Stimulated activated CD8-positive, alpha-beta memory T cell treated with anti-CD3 and anti-CD28 coated beads, Interleukin-2, amount 100 ng/mL, for 1 hour (primary cell): ENCODE measurements at places on chromosomes 1 and 21.

DNA sequence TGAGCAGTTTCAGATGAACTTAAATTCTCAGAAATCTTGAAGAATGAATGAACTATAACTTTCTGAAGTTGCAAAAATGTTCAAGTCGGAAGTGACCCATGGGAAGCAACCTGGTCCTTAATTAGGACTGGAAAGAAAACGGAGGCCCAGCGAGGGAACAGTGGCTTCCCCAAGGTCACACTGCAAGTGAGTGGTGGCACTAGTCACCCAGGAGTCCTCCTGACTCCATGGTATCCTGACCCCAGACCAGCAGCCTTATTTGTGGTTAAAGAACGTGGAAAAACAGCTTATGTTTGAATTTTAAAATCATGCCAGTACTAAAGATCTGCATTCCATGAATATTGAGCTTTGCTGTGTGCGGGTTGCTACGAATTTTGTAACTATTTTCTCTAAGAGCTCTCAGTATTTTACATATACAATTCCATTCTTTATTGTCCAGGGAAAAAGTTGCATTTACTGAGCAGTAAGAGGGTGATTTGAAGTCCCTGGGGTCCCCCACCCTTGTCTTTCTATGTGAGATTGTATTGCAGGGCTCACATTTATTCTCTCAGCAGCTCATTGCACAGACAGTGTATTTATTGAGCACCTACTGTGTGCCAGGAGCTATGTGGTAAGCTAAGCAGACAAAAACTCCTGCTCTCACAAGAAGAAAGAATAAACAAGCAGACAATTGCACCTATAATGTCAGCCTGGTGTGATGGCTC, 61.6 kb upstream of the ATP5PO start:
- DNase-seq, result no peak

- DNase-seq, result no peak
Observed at GRCh38 chr1:6960291-6960811, 175.1 kb downstream of the CAMTA1 start.

DNA sequence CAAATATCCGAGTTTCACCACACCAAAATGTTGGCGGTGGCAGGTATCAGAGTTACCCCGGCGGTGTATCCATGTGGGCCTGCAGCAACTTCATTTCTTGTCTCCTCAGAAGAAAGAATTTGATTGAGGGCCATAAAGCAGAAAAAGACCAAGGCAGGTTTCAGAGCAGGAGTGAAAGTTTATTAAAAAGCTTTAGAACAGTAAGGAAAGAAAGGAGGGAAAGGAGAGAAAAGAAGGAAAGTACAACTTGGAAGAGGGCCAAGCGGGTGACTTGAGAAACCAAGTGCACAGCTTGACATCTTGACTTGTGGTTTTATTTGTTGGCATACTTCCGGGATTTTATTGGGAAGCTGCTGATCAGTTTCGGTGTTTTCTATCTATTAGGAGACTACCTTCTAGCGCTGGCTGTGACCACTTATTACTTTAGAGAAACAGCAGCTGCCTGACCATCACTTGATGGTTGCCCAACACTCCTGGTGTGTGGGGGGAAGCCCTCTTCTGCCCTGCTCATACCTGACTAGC, 75.5 kb upstream of the RAB3GAP2 start:
- DNase-seq, result no peak

DNA sequence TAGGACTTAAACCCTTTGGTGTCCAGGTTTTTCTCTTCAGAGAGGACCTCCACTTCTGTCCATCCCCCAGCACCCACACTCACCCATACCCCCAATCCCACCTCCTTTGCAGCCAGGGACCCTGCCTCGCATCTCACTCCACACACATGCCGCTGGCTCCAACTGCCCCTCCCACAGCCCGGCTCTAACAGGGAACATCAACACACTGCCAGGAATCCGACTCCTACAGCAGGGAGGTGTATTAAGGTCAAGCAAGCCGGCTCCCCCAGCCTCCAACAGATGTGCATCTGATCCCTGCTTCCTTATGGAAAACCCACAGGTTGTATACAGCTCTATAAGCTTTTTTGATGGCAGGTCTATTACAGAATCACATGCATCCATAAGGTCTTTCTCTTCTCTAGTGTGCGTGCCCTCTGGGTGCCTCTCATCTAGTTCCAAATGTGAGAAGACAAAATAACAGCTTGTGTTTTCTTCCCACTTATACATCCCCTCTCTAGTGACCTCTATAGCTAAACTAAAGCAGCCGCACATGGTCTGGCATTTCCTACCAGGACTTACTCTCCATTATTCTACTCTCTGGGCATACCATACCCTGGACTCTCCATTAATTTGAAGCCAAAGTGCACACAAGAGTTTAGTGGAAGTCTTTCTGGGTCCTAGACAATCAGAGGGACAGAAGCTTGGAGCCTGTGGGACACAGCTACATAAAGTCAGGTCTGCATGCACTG, 16.3 kb downstream of the PIK3C2B start:
- no peak for DNase-seq

DNA sequence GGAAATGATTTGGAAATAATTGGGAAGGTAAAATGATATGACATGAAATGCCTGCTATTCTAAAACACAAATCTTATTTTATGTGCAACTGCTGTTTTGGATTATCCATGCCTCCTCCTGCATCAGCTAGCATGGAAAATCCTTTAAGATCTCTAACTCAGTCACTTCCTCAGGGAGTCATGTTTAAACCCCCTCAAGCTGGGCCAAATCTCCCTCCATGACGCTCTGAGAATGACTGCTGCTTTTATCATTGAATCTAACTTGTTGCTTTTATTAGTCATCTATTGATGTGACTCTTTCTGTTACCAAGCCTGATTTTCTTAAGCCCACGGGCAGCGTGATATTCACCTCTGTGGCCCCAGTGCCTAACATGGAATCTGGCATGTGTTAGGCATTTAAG, 324.8 kb downstream of the DISC1 start:
- no peak for DNase-seq

- DNase-seq, result no peak
Observed at GRCh38 chr21:46304955-46305354, 18.7 kb downstream of the C21orf58 start.

DNA sequence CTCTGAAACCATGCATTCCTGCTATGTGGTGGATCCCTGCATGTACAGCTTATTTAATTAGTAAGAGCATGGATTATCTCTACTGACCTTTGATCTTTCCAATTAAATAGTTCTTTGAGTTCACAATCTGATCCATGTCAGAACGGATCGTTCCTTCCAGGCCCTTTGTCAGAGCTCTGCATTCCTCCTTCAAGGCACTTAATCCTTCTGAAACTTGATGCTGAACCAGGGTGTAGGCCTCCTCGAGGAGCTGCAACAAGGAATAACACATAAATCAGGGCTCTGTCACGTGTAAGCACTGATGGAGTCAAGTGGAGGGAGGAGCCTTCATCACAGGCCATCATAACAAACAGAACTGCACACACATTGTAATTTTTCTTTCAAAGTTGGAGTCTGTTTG, 68.4 kb upstream of the EDEM3 start:
- no peak for DNase-seq

- DNase-seq, result no peak
Observed at GRCh38 chr21:31201548-31201947, 142.5 kb downstream of the TIAM1 start.

GRCh38 chr1:69263921-69264391, 303.8 kb upstream of the LRRC7 start:
- DNase-seq, result no peak

DNA sequence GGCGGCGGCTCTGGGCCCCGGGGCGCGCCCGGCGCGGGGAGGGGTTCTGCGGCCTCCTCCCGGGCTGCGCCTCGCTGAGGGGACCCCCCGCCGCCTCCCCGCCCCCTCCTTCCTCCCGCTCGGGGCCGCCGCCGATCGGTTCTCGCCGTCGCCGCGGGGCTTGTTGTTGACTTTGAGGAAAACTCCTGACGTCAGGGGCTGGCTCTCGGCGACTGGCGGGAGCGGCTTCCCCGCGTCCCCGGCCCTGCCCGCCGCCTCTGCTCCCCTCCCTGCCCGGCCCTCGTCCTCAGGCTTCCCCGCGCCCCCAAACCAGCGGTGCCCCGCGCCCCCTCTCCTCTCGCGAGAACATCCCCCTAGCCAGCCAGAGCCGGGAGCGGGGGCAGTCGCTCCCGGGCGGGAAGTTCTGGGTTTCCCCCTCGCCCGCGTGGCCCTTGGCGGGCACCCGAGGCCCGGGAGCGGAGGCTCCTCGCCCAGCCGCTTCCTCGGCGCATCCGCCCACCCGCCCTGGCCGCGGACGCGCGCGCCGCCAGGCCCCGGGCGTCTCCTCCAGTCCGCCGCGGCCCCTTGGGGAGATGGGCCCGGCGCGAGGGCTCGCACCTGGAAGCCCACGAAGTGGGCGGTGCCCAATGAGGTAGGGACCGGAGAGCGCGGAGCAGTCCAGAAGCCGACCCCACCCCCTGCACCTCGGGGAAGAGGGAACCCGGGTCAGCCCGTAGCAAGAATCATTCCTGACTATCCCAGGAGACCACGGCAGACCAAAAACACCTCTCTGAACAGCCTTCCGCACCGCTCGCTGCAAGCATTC, 611 bp upstream of the AKT3 start:
- peak; percentile 65 for DNase-seq

DNA sequence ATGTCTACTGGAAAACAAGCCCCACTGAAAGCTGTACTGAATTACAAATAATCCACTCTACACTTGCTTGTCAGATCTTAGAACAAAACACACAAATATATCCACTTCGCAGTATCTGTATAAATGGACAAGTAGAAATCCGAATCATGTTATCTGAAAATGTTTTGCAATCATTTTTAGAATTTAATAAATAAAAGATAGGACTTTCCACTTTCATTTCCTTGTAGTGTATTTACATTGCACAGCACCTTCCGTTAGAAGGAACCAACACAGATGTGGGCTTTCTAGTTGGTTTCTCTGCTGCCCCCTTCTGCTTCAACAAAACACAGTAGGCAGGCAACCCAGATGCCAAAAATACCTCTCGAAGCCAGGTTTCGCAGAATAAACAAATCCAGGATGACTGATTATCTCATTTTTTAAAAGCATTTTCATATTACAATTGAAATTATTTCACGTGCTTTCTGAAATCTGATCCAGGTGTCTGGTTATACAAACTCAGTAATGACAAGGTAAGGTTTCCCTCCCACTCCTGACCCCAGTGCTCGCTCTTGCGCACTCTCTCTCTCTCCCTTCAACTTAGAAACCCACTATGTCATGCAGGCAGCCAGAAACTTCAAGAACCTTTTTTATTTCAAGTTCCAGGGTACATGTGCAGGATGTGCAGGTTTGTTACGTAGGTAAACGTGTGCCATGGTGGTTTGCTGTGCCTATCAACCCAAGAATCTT, 389.9 kb downstream of the SMYD3 start:
- peak; percentile 4 for DNase-seq

DNA sequence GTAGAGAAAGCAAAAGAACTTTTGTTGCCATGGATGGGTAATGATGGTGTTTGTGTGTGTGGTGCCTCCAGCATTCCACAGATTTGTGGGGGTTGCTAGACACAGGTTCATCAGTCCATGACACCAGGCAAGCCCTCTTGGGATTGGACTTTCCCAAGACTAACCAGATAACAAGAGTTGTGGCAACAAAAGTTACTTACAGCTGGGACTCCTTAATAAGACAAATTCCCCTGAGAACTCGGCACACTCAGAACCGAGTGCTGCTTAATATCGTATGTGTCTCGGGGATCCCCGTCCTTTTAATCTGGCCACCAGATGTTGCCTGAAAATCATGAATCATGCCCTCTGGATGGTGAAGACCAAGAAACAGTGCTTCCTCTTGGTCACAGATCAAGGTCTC, 193.3 kb downstream of the AJAP1 start:
- DNase-seq, result no peak

DNA sequence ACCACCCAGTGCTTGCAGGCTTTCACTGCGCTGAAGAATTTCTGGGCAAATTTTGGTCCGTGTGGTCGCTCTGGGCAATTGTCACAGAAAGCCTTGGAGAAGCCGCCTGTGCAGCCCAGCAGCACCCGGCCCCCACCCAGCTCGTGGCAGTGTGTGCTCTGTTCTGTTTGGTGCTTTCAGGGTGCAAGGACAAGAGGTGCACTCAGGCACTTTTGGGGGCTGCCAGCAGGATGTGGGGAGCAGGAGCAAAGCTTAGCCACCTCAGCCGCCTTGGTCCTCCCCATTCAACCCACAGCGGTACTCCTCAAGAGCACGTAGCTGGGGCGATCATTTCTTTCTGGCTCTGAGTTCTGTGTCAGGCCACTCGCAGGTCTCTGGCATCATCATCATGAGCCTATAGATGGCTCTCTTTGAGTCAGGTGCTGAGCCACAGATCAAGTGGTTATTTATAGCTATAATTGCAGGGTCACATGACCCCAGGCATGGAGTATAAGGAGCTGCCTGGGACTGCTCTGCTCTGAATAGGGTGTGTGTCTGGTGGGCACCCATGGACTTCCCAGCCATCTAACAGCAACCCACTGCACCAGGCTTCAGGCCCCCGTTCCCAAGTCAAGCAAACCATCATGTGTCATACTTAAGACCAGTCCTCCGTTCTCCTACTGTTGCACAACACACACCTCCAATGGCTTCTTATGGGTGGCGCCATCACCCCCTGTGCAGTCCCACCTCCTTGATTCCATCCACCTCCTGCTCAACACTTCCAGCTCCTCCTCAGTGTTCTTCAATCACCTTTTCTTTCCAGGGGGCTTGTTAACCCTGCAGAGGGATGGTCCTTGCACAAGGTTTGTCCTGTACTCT, 18.1 kb upstream of the TENT5C start:
- no peak for DNase-seq

- DNase-seq, result no peak
Observed at GRCh38 chr1:232274236-232274855, 355.6 kb downstream of the SIPA1L2 start.

DNA sequence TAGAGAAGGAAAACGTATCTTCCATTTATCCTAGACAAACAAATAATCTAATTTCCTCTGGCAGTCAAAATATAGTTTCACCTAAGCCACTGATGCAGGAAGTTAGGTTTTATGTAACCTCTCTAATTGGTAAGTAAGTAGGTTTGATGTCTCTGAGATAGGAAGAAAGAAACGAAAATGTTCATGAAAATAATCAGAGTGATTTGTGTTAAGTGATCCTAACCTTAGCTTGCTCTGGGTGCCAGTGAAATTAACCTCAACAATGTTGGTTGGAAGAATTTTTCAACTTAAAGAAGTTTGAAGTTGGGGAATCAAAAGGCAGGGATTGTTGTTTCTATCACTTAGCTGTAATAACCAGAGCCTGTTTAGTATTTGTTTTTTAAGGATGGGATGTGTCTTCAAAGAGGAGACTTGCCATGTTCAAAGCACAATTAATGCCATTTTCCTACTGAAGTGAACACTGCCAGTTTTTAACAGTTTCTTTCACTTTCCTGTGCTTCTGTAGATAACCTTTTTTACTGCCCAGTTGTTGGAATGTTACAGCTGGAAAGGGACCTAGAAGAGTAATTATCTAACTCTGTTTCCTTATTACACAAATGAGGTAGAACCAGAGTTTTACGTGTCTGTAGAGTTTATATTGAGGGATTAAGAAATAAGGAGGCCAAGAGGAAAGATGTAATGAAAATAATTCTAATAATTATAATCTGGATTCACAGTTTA, 18.4 kb downstream of the HIPK1 start:
- no peak for DNase-seq

- no peak for DNase-seq
Observed at GRCh38 chr1:11318982-11319381, 46.0 kb downstream of the UBIAD1 start.
